ENCODE measurements at places on chromosomes 13 and 19.

DNA sequence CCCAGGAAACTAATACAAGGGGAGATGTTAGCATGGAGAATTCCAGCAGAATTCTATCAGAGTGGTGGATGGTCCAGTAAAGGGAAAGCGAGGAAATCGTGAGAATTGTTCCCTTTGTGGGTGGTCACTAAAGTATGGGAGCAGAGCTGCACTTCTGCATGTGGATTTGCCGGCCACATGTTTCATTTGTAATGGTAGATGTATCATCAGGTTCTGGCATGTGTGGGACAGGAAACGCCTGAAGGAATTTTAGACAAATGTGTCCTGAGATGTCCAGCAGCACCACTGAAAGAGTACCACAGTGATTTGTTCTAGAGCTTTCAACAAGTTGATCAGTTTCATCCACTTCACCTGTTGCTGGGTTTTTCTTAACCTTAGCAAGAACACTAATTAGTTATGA lies 308.4 kb downstream of the SHISA2 start:
- no peak for DNase-seq

DNA sequence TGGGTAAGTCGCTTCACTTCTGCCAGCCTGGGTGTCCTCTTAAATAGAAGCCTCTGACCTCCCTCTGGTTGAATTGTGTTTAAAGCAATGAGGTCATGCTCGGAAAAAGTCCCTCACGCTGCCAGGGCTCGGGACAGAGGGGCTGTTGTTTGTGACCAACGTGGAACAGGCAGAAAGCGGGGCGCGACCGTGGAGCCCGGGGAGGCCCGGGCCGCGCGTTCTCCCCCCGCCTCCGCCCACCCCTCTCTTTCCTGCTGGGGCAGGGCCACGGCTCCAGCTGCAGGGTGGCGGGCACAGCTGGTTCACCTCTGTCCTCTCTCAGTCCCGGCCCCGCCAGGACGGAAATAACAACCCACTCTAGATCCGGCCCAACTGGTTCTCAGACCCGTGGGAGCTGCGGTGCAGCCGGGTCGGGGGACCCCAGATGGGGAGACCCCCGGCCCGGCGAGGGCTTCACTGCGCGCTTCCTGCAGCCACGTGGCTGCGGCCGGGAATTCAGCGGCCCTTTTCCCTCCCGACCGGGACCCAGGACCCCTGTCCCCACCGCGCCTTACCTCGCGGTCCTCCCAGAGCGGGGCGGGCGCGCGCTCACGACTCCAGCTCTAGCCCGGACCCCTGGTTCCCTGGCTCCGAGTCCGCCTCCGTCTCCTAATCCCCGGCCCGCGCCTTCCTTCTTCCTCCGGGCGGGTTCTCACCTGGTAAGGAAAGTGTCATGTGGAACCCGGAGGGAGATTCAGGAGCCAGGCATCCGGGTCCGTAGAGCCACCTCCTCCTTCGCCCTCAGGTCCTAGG lies 1.9 kb downstream of the CDC42EP5 start:
- DNase-seq, result no peak

GRCh38 chr13:43880926-43881325 lies 1.2 kb downstream of the LACC1 start:
- DNase-seq, result no peak

DNA sequence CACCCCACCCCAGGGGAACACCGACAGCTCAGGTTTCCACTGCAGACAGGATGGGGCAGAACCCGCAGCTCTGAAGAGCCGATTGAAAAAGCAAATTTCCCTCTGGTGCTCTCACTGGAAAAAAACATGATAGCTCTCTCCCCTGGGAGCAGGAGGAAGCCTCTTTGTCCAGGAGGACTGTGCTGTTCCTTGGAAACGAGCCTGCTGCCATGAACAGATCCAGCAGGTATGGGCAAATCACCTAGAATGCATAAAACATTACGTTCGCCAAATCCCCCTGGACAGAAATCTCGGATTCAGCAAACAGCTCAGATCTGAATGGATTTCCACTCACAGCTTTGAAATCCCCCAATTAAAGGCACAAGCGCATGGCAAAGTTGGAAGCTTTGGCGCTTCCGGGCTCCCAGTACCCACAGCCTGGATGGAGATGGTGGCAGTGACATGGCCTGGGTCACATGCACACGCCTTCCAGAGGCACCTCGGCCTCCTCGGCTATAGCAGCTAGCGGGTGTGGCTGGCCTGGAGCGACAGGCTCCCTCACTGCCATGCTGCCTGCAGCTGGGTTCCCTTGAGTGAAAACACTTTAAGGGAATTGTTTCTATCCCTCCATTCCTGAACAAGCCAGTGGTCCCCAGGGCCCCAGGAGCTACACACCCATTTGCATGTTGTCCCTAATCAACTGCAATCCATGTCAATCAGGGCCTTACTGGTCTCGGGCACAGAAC lies 59.1 kb downstream of the CEBPG start:
- no peak for DNase-seq

DNA sequence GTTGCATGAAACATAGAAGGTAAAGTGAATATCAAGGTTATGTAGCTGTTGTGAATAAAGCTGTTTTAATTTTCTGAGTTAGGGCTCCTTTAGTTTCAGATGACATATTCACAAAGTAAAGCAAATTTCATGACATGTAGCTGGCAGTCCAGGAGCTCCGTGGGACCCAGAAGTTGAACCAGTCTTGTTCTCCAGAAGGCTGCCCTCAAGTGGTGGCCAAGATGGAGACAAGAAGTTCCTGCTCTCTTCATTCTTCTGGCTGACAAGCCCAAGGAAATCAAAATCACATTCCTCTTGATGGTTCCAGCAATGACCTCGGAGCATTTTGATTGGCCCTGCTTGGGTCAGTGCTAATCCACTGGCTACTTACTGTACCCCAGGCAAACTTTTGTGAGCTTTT lies 128.7 kb downstream of the LIG4 start:
- DNase-seq, result no peak

GRCh38 chr19:29672319-29672932 lies 7.2 kb downstream of the PLEKHF1 start:
- DNase-seq, result peak; percentile 28

GRCh38 chr19:36409841-36410240 lies 8.6 kb downstream of the ZFP82 start:
- no peak for DNase-seq

DNA sequence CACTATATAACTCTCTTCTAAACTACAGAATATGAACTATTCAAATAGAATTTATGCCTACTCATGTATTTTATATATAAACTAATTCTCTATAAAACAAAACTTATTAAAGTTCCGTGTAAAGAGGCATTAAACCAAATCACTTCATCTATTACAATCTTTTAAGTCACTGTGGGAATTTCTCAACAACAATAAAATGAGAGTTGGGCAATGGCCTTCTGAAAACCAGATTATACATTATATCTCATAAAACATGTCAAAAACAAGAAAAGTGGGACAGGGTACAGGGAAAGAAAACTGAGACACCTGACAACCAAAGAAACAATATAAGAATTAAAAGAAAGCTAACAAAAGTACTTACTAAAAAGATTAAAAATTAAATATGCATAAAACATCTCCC lies 145.2 kb downstream of the DIAPH3 start:
- DNase-seq, result no peak
